ENCODE measurements at places on chromosomes 6 and 20.

DNA sequence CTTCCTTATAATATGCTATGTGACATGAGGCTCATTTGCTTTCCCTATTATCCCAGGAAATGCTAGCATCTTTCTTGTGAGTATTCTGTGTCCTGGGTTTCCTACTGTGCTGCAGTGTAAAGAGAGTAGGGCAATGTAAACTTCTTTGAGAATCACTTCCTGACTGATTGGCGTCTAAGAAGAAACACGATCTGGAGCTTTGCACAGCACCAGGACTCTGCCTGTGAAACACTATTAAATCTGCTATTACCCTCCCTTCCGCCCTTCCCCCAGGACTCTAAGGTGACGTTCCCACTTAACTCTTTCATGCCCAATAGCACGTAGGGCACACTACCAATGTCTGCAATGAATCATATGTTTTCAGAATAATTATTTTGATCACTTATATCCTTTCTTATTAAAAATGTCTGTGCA is 607.3 kb upstream of the CITED2 start:
- no peak for DNase-seq

DNA sequence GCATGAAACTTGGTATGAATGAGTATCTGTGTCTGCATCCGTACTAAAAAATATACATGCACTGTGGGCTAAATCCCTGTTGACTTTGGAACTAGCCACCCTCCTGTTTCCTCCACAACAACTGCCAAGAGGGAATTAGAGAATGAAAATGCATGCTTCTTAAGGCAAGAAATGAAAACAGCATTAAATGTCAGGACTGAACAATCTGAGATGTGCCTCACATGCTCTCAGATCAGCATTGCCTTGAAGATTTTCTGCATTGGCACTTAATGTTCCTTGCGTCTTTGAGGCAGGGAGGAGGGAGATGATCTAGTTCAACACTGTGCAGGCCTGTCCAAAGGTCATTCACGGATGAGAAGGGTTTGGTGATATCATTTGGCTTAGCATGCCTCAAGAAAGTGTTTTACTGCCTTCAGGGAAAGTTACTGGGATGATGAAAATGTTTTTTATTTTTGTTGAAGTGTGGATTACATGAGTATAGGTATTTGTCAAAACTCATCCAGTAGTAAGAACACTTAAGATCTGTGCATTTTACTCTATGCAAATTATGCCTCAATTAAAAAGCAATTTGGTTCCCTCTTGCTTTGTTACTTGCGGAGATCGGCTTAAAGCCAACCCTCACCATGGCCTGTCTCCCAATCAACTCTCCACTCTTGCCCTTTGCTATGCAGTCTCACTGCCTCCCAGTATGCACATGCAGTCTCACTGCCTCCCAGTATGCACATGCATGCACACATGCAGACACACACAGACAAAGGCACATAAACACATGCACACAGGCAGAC is 47.5 kb upstream of the RIN2 start:
- DNase-seq: no peak

- DNase-seq: no peak
These were observed 17.1 kb downstream of the TPBG start for GRCh38 chr6:82380566-82381185.

DNA sequence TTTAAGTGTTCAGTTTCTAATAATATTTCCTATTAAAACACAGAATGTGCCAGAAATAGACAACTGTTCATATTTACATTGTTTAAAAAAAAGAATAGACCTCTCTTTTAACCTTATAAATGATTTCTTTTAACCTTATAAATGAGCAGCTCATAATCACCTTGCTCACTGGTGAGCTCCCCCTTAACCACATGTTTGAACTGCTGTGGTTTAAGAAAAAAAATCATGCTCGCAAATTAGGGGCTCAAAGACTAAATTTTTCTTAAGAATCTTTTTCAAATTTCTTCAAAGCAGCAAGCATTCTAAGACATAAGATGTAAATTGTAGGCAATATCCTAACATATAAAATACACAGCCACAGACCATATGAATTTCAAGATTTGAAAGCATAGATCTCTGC is 32.8 kb downstream of the FAM8A1 start:
- DNase-seq: no peak

DNA sequence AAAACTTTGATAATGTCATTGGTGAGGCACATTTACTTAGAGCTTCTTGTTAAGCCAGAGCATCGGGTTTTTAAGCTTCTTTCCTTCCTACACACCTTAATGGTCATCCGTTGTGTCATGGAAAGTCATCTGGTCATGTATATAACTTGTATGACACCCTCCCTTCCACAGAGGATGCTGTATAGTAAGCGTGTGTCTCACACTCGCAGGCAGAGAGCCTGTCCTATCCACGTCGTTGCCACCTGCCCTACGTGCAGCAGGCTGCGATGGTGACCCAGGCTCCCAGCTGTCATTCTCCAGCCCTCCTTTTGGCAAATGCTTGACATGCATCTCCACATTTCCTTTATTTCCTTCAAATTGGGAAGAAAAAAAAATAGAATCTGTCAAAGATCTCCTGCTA is 85.6 kb downstream of the MYB start:
- no peak for DNase-seq

GRCh38 chr6:109854541-109855308 is 123.4 kb upstream of the GPR6 start:
- no peak for DNase-seq

GRCh38 chr20:55544638-55545037 is 460.7 kb downstream of the CBLN4 start:
- no peak for DNase-seq

DNA sequence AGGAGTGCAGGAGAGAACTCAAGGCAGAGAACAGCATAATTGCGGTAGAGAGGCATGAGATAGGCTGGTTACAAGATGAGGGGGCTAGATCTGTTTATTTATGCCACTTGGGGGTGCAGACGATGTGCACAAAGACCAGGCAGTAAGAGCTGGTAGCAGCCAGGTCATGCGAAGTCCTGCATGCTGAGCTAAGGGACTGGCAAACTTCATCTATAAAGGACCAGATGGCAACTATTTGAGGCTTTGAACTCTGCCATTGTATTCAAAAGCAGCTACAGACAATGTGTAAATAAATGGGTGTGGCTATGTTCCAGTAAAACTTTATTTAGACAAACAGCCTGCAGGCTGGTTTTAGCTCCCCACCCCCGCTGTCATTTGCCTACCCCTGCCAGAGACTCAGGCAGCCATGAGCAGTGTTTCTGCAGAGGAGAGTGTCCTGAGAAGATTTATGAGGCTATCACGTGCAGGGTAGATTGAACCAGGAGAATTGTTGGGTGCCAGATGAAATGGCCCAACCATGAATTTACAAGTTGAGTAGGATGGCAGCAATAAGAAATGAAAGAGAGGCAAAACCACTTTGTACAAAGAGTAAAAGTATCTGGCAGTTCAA is 253.4 kb upstream of the MOCS1 start:
- no peak for DNase-seq

DNA sequence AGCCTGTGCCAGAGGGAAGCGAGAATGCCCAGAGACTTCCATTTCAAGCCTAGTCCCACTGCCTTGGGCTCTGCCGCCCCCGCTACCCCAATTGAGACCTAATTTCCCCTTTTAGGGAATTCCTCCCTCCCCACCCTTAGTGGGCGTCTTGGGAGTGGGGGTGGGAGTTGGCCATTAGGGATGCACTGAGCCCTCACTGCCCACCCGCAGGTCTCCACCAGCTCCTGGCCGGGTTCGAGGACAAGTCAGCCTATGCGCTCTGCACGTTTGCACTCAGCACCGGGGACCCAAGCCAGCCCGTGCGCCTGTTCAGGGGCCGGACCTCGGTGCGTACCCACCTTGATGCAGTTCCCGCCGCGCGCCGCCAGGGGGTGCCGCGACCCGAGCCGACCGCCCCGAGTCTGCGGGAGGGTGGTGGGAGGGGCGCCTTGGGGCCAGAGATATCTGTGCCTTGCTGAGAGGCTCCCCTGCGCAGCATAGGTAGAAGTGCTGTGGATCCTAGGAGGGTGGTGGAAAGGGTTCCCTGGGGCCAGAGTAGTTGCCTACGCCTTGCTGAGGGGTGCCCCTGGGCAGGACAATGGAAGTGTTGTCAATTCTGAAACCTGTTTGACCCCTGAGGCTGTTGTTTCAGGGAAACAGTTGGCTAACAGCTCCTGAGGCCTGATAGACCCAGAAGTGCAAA is 9.2 kb downstream of the ITPA start:
- DNase-seq: peak; percentile 84

GRCh38 chr6:39166189-39166911 is 51.4 kb upstream of the SAYSD1 start:
- DNase-seq: peak; percentile 80

- no peak for DNase-seq
These were observed 18.8 kb downstream of the REV3L start for GRCh38 chr6:111464184-111464583.

DNA sequence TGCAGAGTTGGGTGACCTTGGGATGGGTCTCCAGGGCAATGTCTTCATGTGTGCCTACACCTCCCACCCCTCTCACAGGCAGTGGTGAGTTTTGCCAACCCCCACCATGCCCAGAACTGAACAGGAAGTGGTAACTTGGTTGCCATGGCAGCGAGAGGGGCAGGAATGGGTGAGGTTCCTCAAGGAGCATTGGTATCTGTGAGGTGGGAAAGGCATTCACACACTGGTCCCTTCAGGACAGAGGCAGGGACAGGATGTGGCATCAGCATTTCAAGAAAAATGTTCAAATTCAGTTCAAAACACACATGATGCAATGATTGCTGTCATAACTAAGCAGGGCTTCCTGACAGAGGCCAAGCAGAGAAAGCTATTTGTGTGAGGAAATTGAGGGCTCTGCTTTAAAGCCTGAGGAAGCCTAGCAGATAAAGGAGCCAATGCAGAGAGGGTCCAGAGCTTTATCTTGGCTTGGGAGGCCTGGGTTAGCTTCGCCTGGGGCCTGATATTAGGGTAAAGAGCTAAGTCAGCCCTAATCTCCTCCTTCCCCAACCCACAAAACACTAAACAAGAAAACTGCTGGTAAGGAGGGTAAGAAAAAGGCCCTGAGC is 551 bp downstream of the TREML2 start:
- DNase-seq: no peak

GRCh38 chr6:142482974-142483373 is 181.2 kb downstream of the ADGRG6 start:
- no peak for DNase-seq

GRCh38 chr20:53691060-53691810 is 97.6 kb upstream of the ZNF217 start:
- DNase-seq: no peak

DNA sequence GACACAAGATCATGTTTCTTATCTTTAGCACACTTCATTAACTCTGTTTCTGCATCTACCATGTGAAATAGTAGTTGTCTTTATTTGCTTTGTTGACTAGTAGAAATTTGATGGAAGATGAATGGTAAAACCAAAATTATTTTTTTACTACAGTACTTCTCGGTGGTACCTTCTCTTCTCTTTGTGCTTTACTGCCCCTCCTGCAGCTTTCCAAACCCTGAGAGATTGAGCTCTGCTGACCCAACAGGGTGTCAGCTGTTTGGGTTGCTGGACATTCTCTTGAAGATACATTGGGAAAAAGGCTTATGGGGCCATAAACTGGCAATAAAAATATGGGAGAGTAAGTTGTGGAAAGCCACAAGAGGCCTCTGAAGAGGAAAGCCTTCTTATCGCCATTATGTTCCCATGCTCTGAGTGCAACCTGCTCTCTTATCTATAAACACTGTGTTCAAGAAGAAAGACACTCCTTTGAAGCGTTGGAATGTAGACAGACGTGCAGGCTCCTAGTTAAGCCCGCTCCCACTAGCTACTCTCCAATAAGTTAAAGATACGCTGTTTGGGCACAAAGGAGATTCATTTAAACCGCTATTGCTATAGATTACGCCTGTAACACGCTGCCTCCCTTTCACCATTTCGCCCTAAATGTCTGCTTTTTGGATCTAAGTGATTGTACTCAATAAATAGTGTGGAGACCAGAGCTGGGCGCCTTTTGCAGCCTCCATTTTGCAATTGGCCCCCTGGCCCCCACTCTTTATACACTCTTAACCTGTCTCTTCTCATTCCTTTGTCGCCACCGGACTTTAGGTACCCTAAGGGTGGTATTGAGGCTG is 60.1 kb upstream of the PRSS16 start:
- DNase-seq: no peak

DNA sequence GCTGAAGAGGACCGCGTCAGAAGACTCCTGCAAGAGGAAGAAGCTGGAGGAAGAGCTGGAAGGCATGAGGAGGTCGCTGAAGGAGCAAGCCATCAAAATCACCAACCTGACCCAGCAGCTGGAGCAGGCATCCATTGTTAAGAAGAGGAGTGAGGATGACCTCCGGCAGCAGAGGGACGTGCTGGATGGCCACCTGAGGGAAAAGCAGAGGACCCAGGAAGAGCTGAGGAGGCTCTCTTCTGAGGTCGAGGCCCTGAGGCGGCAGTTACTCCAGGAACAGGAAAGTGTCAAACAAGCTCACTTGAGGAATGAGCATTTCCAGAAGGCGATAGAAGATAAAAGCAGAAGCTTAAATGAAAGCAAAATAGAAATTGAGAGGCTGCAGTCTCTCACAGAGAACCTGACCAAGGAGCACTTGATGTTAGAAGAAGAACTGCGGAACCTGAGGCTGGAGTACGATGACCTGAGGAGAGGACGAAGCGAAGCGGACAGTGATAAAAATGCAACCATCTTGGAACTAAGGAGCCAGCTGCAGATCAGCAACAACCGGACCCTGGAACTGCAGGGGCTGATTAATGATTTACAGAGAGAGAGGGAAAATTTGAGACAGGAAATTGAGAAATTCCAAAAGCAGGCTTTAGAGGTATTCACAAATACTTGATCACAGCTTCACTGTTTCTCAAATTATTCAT is 8.9 kb upstream of the SNRNP48 start:
- no peak for DNase-seq

DNA sequence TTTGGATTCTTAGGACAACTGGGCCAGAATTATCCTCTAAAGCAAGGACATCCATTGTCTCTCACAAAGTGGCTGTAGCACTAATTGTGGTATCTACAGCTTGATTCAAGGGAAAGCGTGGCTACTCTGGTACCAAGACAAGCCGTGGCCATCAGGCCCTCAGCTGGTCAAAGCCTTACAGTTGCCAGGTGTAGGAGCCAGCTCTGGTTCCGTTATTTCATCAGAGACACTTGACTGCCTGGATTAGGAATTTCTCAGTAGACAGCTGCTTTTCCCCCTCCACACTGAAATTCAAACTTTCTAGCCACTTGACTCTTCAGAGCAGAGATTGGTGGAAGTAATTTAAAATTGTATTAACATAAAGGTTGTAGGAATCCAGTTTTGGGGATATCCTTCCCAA is 104.2 kb downstream of the ANKS1A start:
- DNase-seq: no peak

GRCh38 chr6:64012351-64013001 is 376.9 kb downstream of the PHF3 start:
- no peak for DNase-seq

GRCh38 chr6:169536446-169537170 is 165.2 kb downstream of the WDR27 start:
- no peak for DNase-seq
